ENCODE measurements at places on chromosomes 6 and 20.
A peak's percentile ranks its signal among the peaks of the same experiment; 100 is the strongest.

DNA sequence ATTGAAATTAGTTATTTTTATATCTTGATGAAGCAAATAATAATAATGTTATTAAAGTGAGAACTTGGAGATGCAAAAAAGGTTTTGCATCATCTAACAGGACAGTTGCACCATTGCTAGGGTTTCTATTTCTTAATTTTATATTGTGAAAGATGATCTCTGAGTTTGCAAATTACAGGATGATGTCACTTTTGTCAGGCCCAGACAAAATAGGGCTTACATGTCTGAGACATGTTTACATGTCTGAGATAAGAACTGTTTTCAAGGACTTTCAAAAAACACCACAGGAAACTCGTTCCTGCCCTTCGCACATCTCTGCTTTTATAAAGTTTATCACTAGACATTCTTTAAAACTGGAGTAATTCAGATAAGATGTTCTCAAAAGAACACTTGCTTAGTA lies 1075.8 kb upstream of the MANEA start:
- no peak for DNase-seq

- peak; percentile 67 for DNase-seq
Measured at GRCh38 chr20:3115190-3116107, 30.9 kb upstream of the AVP start.

DNA sequence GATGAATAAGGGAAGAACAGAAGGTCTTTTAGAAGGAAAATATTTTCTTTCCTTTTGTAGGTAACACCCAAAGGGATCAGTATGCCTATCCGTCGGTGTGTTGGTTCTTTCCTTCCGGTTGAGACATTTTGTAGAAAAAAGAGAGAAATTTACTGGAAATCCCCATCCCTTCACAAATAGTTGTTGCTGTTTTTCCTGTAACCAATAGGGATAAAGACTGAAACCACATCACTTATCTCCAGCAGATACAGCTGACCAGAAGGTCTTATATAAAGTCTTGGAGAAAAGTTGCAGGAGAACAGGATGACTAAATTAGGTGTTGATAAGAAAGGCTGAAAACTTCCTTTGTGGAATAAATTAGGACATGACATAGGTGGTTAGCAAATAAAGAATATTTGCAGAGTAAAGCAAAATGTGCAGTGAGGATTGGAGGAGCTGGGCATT lies 14.8 kb upstream of the HLA-DRB1 start:
- no peak for DNase-seq

DNA sequence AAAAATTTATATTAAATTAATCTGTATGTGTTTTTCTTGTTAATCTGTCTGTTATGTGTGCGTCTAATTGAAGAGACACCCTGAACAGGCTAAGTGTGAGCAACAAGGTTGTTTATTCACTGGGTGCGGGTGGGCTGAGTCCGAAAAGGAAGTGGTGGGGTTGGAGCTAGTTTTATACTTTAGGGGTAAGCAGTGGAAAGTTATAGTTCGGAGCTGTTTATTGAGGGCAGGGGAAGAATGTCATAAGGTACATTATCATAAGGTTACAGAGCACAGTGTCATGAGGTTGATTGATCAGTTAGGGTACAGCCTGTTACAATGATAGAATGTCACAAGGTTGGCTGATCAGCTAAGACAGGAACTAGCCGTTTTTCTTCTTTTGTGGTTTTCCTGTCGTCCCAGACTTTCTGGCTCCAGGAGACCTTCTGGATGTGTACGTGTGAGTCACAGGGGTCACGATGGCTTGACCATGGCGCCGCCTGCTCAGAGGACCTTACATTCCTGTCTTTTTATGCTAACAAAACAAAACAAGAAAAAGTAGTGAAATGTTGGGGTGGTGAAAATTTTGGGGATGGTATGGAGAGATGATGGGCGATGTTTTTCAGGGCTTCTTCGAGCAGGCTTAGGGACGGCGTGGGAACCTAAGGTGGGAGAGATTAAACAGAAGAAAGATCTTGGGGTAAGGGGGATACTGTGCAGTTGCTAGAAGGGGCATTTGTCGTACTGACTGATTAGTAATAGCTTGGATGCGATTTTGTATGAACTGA lies 754.0 kb upstream of the ADGRB3 start:
- DNase-seq = no peak

DNA sequence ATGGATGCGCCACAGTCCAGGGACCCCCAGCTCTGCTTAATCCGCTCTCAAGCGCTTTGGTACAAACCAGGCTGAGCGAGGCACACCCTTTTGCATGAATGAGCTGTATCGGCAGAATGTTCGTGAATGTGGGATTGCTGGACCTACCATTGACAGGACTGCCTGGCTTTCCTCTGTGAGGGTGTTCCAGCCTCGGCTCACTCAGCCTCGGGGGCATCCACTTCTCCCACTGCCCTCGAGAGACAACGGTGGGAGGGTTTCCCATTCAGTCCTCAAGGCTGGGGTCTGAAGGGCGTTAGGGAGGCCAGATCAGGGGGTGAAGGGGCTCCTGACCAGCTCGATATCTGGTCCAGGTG lies 17.4 kb downstream of the MDFI start:
- no peak for DNase-seq

GRCh38 chr6:91437315-91437729 lies 850.5 kb upstream of the MAP3K7 start:
- no peak for DNase-seq

- peak; percentile 11 for DNase-seq
Measured at GRCh38 chr6:31169123-31169857, 1.2 kb downstream of the POU5F1 start.

GRCh38 chr20:57398231-57398821 lies 7.1 kb downstream of the RBM38 start:
- no peak for DNase-seq

DNA sequence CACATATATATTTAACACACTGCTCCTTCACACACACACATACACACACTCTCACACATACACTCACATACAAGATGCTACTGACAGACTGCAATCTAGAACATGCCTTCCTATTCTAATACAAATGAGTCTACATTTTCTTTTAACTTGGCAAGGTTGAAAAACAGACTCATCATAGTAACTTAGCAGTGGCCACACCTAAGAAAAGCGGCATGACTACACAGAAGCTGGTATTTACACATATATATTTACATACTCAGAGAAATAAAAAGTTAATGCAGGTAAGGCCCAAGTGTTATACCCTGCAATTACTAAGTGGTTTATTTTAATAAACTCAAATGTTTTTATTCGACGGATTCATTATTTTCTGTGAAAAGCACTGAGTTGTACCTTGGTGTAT lies 209.3 kb downstream of the FOXC1 start:
- DNase-seq = no peak

- DNase-seq = no peak
Measured at GRCh38 chr6:169082817-169083507, 170.7 kb downstream of the THBS2 start.

DNA sequence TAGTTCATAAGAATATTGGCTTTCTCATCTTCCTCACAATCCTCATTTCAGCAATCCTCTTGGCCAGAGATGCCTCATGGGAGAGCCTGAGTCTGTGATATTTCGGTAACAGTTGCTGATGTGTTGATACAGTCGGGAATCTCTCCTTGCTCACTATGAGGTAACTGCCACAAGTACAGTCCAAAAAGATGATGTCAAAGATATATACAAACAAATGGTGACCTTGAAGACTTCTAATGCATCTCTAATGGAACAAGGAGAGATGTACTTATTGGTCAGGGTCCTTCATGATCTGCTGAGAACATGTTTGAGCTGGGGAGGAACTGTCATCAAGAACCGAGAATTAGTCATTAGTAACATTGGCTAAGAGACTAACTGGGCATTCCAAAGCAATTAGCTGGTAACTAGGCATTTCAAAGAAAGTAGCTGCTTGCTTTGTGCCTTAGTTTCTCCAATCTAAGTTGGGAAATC lies 56.1 kb downstream of the FILIP1 start:
- peak; percentile 80 for DNase-seq

- peak; percentile 92 for DNase-seq
Measured at GRCh38 chr6:157667211-157668008, 155.6 kb upstream of the SNX9 start.

DNA sequence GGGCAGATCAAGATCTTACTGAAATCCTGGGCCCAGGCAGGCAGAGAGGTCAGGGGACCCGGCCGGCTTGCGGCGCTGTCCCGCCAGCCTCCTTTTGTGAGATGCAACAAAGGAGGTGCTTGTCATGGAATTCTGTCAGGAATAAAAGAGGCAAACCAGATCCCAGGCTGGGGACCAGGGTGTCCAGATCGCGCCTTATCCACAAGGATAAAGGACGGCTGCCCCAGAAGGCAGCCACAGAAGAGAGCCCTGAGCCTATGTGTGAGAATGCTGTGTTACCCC lies 42.6 kb upstream of the CDH22 start:
- no peak for DNase-seq

DNA sequence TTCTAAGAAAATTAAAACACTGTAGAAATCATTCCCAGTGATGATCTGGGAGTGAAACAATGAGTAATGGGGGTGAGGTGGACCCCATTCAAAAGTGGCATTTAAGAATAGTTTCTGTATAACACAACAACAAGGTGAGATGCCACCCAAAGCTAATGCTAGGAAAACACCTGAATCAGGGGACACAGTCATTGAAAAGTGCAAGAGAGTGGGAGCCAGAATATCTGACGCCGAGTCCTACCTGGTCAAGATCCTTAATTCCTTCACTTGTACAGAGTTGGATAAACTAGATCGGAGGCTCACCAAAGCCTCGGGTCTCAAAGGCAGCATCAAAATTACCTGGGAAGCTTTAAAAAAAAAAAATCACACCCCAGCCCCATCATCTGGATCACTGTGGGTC lies 17.7 kb downstream of the TNFRSF21 start:
- no peak for DNase-seq

DNA sequence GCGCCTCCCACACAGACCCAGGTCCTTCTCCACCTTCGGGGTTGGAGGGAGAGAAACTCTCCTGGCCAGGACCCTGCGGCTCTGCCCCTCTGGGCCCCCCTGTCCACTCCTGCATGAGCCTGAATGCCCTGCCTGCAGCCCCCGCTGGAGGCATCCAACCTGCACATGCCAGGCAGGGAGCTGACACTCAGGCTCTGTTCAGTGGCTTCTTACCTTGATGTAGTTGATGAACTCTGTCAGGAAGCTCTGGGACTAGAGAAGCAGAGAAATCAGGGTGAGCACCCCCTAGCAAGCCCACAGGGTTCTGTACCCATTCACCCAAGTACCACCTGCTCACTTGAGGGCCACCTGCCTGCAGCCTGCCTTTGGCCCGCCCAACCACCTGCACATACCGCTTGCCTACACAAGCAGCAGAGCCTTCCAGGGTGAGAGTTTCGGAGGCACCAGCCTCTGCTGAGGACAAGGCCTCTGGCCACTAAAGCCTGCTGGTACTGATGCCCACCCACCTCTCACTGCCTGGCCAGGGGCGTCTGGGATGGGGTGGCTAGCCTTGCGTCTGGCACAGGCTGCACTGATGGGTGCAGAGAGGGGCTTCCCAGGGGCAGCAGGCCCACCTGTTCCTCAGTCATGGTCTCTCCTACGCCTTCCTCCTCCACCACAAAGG lies 9.7 kb downstream of the DDRGK1 start:
- no peak for DNase-seq

DNA sequence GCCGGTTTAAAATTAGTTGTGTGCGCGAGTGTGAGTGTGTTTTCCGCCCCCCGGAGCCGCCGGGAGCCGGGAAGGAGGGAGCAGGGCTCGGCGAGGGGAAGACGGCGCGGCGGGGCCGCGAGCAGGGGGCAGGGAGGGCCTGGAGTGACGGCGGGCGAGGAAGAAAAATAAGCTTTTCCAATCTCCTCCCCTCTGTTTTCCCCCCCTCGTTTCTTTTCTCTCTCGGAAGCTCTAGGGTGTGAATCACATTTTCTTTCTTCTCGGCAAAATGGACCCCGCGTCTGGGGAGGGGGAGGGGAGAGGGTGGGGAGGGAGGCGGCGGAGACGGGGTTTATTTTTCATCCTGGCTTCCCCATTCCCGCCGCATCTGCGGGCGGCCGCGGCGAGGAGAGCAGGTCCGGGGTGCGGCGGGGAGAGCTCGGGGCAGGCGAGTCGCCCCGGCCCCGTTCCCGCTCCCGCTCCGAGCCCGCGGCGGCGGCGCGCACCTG lies 881 bp downstream of the BICRAL start:
- DNase-seq = peak; percentile 95

DNA sequence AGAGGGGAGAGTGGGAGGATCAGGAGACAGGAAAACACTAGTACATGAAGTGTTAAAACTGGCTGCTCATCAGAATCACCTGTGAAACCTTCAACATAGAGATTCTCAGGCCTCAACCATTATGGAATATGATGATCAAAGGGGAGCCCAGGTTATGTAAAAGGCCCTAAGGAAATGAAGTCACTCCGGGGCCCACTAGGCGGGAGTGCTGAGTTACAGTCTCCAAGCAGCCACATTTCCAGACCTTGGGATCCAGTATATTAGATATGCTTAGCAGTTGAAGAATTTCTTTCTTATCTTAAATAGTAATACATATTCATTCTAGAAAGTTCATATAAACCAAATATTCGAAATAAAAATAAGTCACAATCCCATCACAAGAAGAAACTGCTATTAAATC lies 476.3 kb downstream of the PRKN start:
- no peak for DNase-seq

DNA sequence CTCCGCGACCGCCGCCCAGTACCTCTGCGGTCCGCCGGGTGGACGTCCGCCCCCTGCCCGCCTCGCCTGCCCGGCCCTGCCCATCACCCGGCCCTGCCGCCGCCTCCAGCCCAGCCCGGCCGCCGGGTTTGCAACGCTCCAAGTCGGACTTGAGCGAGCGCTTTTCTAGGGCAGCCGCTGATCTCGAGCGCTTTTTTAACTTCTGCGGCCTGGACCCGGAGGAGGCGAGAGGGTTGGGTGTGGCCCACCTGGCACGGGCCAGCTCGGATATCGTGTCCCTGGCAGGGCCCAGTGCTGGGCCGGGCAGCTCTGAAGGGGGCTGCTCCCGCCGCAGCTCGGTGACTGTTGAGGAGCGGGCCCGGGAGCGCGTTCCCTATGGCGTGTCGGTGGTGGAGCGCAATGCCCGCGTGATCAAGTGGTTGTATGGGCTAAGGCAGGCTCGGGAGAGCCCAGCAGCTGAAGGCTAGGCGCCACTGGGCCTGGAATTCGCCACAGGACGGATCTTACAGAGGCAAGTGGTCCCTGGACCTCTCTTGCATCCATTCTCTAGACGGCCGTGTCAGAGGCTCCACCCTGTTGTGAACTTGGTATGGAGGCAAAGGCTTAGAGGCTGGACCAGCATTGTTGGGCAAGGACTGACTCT lies 11.8 kb downstream of the FAM110A start:
- DNase-seq = no peak

DNA sequence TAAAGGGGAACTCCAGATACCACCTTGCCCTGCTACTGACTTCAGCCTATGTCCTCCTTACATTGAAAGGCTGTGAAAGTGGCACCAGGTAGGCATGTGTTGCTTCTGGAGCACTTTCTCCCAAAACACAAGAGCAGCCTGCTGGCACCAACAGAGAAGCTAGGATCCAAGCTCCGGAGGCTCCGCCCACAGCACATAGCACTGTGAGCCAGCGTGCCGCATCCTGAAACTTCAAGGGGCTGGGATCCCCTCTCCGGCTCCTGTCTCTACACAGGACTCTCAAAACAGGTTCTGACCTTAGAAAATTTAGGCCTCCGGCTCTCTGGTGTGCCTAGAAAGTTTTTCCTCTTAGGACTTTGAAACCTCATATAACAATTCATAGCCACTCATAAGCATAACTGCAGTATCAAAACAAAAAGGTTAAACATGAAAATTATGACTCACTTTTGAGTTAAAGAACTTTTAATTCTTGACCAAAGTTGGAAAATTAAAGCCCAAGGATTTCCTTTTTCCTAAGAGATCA lies 41.1 kb downstream of the EZR start:
- no peak for DNase-seq

- peak; percentile 56 for DNase-seq
Measured at GRCh38 chr6:32105433-32105832, 3.7 kb downstream of the TNXB start.

- peak; percentile 50 for DNase-seq
Measured at GRCh38 chr6:125791151-125791819, 525 bp downstream of the NCOA7 start.

Data from EH (cell line).